ENCODE measurements at places on chromosomes 12 and 14.

DNA sequence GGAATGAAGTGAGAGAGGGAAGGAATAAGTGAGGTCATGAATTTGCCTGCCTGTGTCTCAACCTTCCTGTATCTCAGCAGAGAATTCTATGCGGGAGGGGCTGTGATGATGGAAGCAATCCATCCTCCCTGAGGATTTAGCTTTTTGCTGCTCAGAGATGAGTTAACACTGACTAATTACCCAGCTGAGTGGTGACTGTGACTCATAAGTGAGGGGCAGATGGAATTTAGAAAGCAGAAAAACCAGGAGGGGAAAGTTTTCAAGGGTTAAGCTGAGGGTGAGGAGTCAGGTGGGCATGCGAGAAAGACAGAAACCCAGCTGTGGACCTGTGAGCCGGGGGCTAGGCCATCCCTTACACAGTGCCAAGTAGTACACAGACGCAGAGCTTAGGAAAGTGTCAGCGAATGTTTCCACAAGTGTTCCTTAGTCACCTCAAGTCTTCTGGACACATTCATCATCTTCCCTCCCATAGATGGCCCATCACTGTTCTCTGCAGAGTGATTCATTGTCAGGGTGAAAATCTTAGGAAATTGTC is 277.9 kb downstream of the IPO8 start:
- peak; percentile 88 for DNase-seq

DNA sequence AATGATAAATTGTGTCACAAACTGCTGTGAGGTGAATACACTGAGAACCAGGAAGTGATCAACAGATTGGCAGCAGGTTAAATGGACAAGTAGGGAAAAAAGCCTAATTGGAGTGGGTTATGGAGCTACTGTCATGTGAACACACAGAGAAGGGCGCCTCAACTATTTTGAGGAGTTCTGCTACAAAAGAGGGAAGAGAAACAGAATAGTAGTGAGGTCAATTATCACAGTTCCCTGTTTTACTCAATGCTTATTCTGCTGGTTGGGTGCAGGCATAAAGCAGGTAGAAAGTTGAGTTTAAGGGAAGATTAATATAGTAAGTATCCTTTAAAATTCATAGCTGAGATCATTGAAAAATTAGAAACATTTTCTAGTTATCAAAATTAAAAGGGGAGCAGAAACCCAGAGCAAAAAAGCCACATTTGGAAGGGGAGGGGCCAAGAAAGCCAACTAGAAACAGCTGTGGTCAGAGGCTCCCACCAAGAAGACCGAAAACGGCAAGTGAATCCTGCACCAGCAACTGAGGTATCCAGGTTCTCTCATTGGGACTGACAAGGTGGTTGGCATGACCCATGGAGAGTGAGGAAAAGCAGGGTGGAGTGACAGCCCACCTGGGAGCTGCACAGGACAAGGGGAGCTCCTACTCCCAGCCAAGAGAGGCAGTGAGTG is 105.7 kb downstream of the ZC3H14 start:
- DNase-seq: no peak

GRCh38 chr14:106790189-106791036 is 1264.0 kb downstream of the TMEM121 start:
- DNase-seq: peak; percentile 26

DNA sequence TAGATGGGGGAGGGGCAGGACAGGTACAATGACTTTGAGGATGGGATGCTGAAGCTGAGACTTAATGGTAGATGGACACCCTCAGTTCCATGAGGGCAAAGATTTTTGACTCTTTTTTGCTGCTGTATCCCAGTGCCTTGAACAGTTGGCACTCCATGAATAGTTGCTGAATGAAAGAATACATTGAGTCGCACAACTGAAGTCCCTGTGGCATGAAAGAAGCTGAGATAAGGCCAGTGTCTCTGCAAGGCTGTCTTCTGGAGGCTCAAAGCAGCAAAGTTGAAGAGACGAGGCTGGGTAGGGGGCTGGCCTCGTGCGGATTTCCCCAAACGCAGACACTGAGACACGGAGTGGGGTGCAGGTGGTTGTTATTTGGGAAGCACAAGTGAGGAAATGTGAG is 179.3 kb downstream of the ADCK1 start:
- no peak for DNase-seq

DNA sequence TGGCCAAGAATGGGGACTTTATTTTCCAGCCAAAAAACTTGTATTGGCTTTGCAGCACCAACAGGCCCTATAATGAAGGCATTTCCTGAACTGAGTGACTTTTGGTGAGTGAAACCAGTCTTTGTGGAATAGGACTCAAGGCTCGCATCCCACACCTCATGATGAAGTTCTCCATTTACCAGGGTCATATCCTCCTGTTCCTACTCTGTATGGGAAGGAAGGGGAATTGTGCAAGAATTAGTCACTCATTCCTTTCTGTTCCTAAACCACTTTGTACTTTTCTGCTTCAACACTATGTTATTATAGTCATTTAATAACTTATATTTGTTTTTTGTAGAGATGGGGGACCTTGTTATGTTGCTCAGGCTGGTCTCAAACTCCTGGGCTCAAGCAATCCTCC is 2.3 kb upstream of the SPATS2 start:
- DNase-seq: peak; percentile 85

GRCh38 chr12:47219243-47219642 is 139.5 kb upstream of the AMIGO2 start:
- DNase-seq: peak; percentile 38

DNA sequence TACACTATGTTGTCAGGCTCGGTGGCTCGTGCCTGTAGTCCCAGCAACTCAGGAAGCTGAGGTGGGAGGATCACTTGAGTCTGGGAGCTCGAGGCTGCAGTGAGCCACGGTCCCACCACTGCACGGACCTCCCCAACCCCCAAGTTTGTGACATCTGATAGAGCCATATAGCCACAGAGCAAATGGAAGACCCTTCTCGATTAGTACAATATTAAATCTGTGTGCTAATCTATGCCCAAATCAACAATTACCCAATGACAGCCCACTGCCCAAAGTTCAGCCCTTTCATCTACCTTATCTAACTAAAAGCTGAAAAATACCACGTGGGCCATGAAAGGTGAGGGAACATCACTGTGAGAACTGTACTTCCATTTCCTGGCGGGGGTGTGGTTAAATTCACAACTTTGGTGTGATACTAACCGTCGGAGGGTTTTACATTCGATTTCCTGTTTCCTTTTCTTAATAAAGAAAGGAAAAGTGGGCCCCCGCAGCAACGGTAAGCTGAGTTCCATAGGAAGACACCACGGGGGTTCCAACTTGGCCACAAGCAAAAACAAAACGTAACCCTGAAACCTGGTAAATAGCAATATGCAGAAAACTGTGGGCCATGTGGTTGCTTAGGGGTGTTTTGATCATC is 31.2 kb upstream of the FOS start:
- DNase-seq: no peak

GRCh38 chr14:34843011-34843554 is 32.1 kb downstream of the BAZ1A start:
- DNase-seq: peak; percentile 79

GRCh38 chr14:74735125-74735524 is 22.2 kb downstream of the FCF1 start:
- DNase-seq: no peak

Measured in RWPE1 (cell line).